Stimulated activated CD4-positive, alpha-beta T cell treated with anti-CD3 and anti-CD28 coated beads, Interleukin-15, amount 100 ng/mL, for 24 hours (primary cell): ENCODE measurements at places on chromosomes 16 and 17.
A peak's percentile ranks its signal among the peaks of the same experiment; 100 is the strongest.

DNA sequence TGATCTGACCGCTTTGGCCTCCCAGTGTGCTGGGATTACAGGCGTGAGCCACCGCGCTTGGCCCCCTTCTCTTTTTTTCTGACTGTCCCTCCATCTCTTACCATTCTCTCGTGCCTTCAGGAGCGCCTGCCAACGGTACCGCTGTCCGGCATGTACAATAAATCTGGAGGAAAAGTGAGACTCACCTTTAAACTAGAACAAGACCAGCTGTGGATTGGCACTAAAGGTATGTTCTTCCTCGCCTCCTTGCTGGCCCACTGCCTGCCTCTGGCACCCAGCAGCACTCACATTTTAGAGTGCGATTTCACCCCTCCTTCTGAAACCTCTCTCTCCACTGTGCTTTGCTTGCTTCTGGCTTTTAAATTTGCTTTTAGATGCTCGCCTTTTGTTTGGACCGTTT, 5.0 kb downstream of the UBFD1 start:
- DNase-seq = no peak

- DNase-seq = peak; percentile 68
Observed at GRCh38 chr16:58501242-58502131, 1.5 kb downstream of the NDRG4 start.

DNA sequence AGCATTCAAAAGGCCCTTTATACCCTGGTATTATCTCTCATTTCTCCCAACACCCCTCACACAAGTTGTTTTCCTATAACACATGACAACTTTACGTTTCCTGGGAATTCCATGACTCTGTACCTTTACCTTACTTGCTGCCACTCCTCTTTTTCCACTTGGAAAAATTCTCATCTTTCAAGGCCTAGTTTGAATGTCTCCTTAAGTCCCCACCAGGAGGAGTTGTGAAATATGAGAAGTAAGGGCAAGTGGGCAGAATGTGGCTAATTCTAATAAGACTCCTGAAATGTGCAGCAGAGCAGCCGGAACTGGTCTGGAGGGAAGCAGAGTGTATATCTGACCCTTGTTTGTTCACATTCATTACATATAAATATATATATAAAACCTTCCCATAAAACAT, 39.7 kb downstream of the BRCA1 start:
- no peak for DNase-seq

- no peak for DNase-seq
Observed at GRCh38 chr17:15239491-15239890, 25.6 kb downstream of the PMP22 start.

DNA sequence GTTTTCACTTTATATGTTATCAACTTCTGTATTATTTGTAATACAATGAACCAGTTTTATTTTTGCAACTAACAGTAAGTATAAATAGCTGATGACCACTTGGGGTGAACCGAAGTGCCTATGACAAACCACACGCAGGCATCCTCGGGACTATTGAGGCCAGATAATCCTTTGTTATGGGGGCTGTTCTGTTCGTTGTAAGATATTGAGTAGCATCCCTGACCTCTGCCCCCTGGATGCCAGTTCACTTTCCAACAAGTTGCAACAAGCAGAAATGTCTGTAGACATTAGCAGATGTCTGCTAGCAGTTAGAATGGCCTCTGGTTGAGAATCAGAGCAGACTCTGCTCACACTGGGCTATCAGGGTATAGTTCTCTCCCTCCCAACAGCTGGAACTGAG, 277.0 kb downstream of the WWOX start:
- no peak for DNase-seq

- no peak for DNase-seq
Observed at GRCh38 chr17:58982626-58983025, 124.1 kb downstream of the TRIM37 start.

GRCh38 chr17:36182176-36183000, 6.0 kb upstream of the TBC1D3B start:
- no peak for DNase-seq

DNA sequence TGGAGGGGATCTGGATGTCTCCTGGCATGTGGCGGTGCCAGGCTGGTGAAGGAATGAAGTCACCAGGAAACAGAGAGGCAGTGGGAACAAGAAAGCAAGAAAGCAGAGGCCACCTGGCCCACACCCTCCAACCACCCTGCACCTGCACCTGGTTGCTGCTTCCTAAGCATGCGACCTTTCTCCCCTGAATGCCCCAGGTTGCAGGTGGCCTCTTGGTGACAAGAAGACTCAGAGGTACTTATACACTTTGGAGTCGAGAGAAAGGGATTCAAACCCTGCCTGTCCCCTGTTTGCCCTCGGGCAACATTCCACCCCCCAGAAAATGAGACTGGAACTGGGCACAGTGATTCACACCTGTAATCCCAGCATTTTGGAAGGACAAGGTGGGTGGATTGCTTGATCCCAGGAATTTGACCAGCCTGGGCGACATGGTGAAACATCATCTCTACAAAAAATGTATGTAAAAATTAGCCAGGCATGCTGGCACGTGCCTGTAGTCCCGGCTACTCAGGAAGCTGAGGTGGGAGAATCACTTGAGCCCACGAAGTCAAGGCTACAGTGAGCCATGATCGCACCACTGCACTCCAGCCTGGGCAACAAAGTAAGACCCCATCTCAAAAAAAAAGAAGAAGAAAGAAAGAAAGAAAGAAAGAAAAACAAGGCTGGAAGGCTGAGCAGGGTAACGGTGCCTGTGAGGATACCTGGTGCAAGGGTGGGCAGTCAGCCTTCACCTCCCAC, 34.6 kb upstream of the TNRC6C start:
- no peak for DNase-seq

DNA sequence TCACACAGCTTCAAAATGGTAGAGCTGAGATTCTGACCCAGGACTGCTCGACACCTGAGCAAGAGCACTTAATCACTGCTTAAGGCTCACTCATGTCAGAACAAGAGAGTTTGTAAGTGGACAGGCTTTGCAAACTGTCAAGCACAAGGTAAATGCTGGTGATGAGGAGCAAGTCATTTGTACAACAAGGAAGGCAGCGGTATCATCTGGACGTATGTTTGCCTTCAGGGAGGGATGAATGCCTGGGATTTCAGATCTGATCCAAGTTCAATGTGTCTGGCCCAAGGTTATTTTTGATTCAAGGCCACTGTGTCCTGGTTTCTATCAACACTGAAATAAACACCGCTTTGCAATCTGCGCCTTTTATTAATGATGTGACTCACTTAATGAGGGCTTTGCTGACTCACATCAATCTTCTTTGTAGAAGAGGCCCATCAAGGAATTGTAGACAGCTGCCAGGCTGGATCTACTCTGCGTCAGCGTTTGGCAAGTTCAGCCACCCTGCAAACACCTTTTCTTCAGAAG, 174.4 kb upstream of the HS3ST3A1 start:
- no peak for DNase-seq

- DNase-seq = no peak
Observed at GRCh38 chr17:75602644-75603043, 15.0 kb downstream of the MYO15B start.

DNA sequence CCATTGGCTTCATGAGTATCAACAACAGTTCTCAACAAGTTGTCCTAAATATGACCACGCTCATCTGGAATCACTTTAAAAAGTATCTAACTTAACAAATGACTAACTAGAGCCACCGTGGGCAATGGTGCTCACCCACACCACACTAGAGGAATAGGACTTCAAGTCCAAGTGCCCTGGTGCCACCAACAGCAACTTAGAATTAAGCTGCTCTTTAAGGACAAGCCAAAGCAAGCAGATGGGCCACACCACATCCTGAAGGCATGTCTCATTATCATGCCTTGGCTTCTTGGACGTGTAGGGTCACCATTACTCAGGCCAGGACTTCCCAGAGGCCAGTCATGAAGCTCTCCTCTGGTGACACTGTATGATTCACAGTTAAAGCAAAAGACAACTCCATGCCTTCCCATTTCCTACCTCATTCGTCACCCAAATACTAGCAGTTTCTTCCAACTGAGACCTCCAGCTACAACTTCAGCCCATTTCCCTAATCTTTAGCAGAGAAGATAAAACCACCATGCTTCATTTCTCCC, 9.4 kb upstream of the SLC6A4 start:
- DNase-seq = no peak

DNA sequence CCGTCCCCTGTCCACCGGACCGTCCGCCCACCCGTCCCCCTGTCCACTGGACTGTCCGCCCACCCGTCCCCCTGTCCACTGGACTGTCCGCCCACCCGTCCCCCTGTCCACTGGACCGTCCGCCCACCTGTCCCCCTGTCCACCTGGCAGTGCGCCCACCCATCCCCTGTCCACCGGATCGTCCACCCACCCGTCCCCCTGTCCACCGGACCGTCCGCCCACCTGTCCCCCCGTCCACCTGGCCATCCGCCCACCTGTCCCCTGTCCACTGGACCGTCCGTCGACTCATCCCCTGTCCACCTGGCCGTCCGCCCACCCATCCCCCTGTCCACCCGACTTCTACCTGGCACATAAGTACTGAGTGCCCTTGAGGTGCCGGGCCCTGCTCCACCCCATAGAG, 76.6 kb downstream of the LMF1 start:
- DNase-seq = no peak

- no peak for DNase-seq
Observed at GRCh38 chr17:45091778-45092425, 30.8 kb downstream of the NMT1 start.

- no peak for DNase-seq
Observed at GRCh38 chr17:59496178-59496577, 69.2 kb upstream of the DHX40 start.

GRCh38 chr16:8622315-8622656, 788 bp downstream of the METTL22 start:
- DNase-seq = no peak

GRCh38 chr16:13560151-13560550, 359.8 kb upstream of the ERCC4 start:
- DNase-seq = no peak

GRCh38 chr16:15907863-15908478, 19.6 kb upstream of the CEP20 start:
- DNase-seq = peak; percentile 55

DNA sequence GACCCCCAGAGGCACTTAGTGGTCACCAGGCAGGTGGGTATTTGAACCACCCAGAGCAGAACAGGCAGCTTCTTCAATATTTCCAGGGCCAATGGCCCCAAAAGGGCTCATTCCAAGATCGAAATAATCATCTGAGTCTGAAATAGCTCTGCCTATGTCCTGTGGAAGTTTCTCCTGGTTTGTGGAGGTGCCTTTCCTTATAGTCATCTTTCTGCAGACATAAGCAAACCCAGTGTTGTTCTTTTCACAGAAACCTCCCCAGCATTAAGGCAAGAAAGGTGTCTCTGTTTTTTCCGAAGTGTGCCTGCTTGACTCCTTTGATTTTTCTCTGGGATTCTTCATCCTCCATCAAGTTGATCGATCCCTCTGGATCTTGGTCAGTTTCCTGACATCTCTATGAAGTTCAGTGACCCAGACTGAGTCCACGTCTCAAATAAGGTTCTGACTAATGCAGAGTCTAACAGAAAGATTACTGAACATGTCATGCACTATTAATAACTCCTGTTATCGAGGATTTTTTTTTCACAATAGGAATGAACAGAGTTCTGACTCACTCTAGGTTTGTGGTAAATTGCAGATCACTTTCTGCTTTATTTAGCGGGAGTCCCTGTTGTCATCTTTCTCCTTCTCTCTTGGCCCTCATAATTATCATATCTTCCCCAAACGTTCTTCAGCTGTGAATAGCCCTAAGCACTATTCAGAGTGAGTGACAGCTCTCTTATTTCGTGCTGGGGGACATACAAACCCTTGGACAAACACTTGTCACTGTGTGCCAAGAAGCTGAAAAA, 1.5 kb downstream of the LRRC3C start:
- DNase-seq = no peak

- DNase-seq = no peak
Observed at GRCh38 chr17:13729466-13730134, 127.9 kb upstream of the HS3ST3A1 start.

- DNase-seq = no peak
Observed at GRCh38 chr16:19366391-19366790, 51.3 kb upstream of the TMC5 start.

DNA sequence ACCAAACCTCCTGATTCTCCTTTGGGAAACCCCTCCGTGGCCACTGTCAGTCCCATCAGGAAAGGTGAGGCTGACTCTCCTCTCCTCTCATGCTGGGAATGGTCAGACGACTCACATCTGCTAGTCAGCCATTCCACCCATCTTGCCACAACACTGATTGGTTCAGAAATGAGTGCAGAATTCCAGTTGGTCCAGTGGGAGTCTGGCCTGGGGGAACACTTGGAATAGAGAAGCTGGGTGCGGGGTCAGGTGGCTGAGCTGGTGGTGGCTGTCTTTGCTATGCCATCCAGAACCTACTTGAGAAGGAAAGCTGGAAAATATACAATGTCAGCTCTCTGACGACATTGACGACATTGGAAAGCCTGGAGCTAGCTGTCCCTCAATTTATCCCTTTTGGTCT, 23.6 kb upstream of the PLLP start:
- DNase-seq = no peak

DNA sequence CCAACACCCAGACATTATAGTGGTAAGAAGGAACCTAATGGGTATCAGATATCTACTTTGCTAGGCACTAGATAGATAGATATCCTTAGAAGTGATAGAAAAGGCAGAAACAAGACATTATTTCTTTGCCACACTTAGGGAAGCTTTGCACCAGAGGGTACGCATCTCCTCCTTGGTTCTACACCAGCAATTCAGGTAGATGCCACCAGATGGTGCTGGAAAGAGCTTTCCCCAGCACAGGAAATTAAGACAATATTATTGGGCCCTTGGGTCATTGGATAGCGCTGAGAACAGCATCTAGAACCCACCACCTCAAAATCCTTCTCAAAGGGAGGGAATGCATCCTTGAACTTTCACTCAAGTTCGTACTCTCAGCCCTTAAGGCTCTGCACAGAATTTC, 173.8 kb upstream of the CCL2 start:
- no peak for DNase-seq

GRCh38 chr17:9811086-9811485, 10.8 kb downstream of the GSG1L2 start:
- no peak for DNase-seq

DNA sequence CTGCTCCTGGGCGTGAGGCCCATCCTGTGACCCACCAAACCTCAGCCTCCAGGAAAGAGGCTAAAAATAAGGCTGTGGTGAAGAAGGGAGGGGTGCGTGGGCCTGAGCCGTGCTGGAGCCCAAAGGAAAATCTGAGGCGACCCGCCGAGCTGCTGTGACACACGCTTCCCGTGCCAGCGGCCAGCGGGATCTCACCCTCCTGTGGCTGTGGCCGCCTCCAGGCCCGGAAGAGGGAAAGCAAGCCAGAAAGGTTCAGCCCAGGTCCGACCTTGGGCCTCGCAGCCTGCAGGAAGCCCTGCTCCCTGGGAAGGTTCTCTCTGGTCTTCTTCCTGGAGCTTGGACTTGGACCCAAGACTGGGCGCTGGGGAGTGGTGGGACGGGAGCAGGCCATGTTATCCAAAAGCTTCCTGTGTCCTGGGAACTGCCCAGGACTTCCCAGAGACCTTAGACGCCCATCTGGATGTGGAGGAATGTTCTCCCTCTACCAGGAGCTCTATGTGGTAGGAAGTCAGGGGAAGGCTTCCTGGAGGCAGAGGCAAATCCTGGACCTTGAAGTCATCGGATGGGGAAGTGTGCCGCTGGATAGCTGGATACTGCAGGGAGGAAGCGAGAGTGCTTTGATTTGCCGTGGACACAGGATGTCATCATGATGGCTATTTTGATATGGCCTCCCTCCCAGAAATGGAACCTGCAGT, 11.4 kb downstream of the SPNS2 start:
- no peak for DNase-seq

GRCh38 chr17:57166803-57167202, 81.8 kb downstream of the AKAP1 start:
- no peak for DNase-seq

- no peak for DNase-seq
Observed at GRCh38 chr17:81037026-81037797, 2.3 kb downstream of the BAIAP2 start.

- DNase-seq = no peak
Observed at GRCh38 chr16:81546781-81547180, 102.2 kb downstream of the CMIP start.
